Psoas muscle (tissue), 8 donors: ENCODE measurements at places on chromosomes 11 and 22. TPM values are rescaled to one million over a fixed set of nuclear protein-coding genes. Genes with fewer than 3 reads are reported as not detected.

DNA sequence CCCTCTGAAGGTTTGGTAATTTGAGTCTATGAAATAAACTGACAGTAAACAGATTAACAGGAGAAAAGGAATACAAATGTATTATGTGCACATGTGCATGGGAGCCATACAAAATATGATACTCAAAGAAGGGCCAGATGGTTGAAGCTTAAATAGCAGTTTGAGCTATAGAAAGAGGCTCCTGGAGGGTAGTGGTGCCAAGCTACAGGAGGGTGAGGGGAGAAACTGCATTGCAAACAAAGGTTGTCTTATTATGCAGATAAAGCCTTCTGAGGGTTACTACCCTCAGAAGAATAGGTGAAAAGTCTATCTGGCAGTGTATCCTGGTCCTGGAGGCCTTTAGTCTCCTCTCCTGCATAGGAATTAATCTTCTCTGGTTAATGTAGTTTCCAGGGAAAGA, 267.3 kb upstream of the MPPED2 start:
- no peak for DNase-seq

DNA sequence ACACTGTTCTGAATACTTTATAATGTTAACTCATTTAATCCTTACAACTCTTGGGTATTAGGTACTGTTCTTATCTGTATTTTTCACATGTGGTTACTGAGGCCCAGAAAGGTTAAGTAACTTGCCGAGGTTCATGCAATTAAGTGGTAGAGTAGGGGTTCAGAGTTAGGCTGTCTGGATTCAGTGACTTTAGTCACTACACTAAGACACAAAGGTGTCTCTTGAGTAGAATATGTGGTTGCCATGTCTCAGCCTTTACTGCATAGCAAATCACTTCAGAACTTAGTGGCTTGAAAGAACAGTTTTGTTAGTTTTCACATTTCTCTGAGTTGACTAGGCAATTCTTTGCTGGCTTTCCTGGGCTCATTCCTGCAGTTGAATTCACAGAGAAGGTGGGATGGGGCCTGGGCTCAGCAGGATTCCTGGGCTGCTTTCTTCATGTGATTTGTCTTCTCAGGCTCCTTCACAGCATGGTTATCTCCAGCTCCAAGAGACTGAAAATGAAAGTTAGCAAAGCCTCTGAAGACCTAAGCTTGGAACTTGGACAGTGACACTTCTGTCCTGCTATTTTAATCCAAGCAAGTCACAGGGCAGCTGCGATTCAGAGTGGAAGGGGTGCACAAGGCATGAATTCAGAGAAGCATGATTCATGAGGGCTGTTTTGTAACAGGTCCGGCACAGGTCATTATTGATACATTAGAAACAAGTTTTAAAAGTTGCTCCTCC, 68.3 kb downstream of the SPECC1L start:
- peak; percentile 65 for DNase-seq

- no peak for DNase-seq
These were observed 63.2 kb downstream of the PACS1 start for GRCh38 chr11:66133216-66133775.

DNA sequence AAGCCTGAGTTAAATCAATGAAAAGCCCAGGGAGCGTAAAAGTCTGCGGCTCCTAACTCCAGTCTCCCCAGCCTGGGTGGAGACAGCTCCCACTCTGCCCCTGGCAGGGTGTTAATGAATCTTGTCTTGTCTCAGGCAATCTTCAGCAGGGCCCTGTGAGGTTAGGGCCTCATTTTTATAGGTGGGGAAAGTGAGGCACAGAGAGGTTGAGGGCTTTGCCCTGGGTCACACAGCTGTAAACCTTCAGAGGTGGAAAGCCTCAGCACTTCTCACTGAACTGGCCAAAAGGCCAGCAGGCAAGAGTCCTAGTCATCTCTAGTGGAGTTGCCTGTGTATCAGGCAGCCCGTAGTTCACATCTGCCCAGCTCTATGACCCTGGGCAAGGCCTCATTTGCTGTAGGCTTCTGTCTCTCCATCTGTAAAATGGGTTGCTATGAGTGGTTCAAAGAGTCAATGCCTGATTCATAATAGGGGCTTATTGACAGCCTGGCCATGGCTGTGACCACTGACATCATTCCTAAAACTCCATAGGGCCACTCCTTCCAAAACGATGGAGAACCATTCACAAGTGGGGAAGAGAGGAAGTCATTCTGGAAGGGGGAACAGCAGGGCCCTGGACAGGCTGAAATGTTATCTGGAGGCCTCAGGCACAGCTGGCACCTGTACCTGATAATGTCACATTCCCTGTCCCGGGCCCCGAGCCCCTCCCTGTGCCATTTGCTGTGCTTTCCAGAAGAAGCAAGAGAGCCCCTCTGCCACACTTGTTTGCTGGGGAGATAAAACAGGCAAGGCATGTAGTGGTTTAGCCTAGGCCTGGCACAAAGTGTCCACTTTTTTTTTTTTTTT, 6.0 kb downstream of the CBX7 start:
- no peak for DNase-seq

GRCh38 chr22:31504282-31504681, 7.9 kb downstream of the SFI1 start:
- DNase-seq = no peak

DNA sequence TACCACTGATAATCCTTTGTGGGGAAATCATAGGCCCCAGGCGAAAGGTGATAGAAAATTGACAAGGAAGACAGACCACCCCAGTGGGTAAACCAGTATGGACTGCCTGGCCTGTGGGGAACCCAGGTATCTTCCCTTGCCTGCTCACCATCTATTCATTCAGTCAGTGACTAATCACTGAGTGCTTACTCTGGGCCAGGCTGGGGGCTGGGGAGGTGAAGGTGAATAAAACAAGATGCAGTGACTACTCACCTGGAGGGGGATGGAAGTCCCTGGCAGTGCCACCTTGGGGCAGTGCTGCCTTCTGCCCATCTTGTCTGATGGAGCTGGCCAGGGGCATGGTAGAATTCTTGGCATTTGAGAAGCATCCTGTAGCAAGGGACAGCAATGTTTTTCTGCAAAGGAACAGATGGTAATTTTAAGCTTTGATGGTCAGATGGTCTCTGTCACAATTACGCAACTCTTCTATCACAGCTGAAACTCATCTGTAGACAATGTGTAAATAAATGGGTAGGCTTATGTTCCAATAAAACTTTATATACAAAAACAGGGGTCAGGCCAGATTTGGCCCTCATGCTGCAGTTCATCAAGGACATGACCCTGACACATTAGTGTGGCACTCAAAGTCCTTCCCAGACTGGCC, 4.6 kb downstream of the ISX start:
- no peak for DNase-seq

- DNase-seq = no peak
These were observed 948.2 kb downstream of the NTM start for GRCh38 chr11:132318421-132319157.

GRCh38 chr11:77515063-77515462, 41.2 kb upstream of the PAK1 start:
- no peak for DNase-seq

DNA sequence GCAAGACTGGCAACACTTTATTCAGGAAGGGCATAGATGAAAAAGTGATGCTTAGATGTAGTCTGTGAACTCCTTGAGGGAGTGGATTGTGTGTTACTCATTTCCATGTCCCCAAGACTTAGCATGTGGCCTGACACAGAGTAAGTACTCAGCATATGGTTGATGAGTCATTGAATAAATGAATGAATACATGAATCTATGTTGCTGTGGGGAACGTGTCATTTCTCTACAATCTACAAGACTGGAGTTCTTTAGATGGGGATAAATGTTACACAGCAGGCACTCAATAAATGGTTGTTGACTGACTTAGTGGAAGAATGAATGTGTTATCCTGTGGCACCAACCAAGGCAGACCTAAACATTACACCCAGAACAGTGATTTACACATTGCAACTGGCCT, 17.9 kb downstream of the BPIFC start:
- DNase-seq = no peak

GRCh38 chr11:107743191-107743590, 31.3 kb upstream of the SLN start:
- no peak for DNase-seq

DNA sequence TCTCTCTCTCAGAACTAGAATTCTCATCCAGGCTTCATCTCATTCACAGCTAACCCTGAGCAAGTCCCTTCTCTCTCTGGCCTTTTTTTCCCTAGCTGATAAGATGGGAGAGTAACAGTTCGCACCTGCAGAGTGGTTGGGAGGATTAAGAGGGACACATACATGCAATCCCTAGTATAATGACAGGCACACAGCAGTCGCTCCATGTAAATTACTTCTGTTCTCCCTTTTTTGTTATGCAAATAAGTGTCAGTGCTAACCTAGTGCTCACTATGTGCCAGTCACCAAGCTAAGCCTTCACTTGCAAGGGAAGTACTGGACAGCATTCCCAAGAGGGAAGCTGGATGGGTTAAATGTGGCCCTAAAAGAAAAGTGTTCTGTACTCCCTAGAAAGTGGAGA, 63.4 kb downstream of the TENM4 start:
- no peak for DNase-seq

- DNase-seq = no peak
These were observed 19.1 kb downstream of the PKNOX2 start for GRCh38 chr11:125183641-125184040.

DNA sequence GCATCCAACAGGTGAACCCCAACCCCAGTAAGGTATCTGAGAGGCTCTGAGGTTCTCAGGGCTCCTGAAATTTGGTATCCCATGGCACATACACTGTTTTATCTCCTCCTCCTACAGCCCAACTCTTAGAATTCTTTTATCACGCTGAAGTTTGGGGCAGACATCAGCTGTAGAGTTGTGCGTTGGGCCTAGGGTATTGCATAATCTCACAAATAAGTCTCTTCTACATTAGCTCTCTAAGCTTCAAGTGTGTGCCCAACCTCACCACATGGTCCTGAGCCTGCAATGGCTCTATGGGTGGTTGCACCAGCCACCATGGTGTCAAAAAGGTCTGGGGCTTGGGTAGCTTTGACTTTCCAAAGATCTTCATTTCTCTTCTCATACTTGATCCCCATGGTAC, 603.0 kb downstream of the BUD13 start:
- DNase-seq = no peak

DNA sequence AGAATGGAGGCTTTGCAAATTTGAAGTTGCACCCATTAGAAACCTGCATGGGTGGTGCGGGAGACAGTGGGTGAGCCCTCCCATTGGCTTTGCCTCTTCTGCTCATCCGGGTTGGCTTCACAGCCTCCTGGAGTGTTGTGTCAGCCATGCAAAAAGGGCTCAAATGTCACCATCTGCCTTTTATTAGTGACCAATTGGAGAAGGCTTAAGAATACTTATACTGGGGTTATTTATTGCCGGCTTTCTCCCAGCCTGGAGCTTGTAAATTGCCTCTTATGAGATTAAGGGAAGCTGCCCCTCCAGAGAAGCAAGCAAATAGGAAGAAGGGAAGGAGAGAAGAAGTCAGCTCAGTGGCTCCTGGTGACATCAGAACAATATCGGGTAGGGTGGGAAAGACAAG, 182.6 kb downstream of the ST3GAL4 start:
- no peak for DNase-seq

GRCh38 chr11:4704790-4705334, 278 bp downstream of the MMP26 start:
- no peak for DNase-seq

GRCh38 chr11:133997554-133997953, 40.8 kb upstream of the IGSF9B start:
- no peak for DNase-seq

GRCh38 chr22:42978453-42979103, 36.4 kb downstream of the PACSIN2 start:
- no peak for DNase-seq

DNA sequence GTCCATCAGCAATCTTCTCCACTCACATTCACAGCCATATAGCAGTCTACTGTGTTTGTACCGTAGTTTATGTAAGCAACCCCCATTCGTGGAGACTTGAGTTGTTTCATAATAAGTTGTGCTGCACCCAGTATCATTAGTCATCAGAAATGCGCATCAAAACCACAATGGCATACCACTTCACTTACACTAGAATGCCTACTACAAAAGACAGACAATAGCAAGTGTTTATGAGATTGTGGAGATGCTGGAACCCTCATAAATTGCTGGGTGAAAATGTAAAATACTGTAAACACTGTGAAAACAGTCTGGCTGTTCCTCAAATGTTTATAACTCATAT, 133.3 kb downstream of the ATXN10 start:
- no peak for DNase-seq

GRCh38 chr11:132719684-132720083, 812.6 kb downstream of the OPCML start:
- DNase-seq = no peak

DNA sequence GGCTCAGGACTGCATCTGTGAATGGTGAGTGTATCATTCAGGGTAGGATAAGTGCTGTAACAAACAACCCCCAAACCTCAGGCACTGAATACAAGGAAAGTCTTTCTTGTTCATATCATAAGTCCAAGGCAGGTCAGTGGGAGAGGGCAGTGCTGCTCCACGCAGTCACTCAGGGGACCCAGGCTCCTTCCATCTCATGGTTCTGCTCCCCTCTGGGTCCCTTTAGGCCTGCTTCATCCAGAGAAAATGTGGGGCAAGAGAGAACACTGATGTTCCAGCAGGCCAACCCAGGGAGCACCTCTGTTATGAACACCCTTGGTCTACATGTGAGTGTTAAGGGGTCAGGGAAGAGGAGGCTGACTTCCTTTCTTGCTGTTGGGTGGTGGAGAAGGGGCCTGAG, 187.8 kb downstream of the CHST1 start:
- no peak for DNase-seq

- DNase-seq = no peak
These were observed 359.9 kb downstream of the ETS1 start for GRCh38 chr11:128227466-128227865.

DNA sequence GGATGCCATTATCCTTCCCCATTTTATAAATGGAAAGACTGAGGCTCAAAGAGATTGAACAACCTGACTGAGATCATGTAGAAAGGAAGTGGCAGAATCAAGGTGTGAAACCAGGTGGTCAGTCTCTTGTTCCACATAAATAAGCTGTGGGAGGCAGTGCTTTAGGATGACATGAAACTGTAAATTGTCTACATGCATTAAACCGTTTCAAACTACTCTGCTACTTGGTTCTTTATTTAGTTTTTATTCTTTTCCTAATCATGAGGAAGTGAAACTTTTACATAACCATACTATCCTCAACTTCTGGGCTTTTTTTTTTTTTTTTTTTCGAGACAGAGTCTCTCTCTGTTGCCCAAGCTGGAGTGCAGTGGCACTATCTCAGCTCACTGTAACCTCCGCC, 34.9 kb downstream of the CADM1 start:
- no peak for DNase-seq

GRCh38 chr22:20799449-20799848, 25.5 kb downstream of the SERPIND1 start:
- DNase-seq = no peak

The TMEM151A gene
- polyA plus RNA-seq = 0.05 TPM

The OR10A2 gene
- polyA plus RNA-seq = not detected

The PGR gene
- 0.25 TPM for polyA plus RNA-seq

The CASP1 gene
- 2.6 TPM for polyA plus RNA-seq

The OTOG gene
- not detected for polyA plus RNA-seq

The INTS4 gene
- 15.1 TPM for polyA plus RNA-seq

The POU2AF3 gene
- 0.37 TPM for polyA plus RNA-seq

The CTSW gene
- 0.91 TPM for polyA plus RNA-seq

The SEC14L2 gene
- 75.0 TPM for polyA plus RNA-seq

The GPR137 gene
- 14.2 TPM for polyA plus RNA-seq

The UVRAG gene
- polyA plus RNA-seq = 6.2 TPM

The SYT12 gene
- polyA plus RNA-seq = 0.17 TPM

The TSPAN32 gene
- 0.04 TPM for polyA plus RNA-seq

The NEU3 gene
- 4.3 TPM for polyA plus RNA-seq

The SYT13 gene
- polyA plus RNA-seq = 0.05 TPM

The OR52A1 gene
- not detected for polyA plus RNA-seq

The SPECC1L gene
- 17.6 TPM for polyA plus RNA-seq

The IGF2 gene
- polyA plus RNA-seq = 14.6 TPM

The RASSF10 gene
- polyA plus RNA-seq = 0.03 TPM

The CRYBA4 gene
- not detected for polyA plus RNA-seq

The LRRC75B gene
- polyA plus RNA-seq = 3.9 TPM

The RAC2 gene
- 0.90 TPM for polyA plus RNA-seq
